ENCODE measurements at places on chromosomes 16 and 17.

DNA sequence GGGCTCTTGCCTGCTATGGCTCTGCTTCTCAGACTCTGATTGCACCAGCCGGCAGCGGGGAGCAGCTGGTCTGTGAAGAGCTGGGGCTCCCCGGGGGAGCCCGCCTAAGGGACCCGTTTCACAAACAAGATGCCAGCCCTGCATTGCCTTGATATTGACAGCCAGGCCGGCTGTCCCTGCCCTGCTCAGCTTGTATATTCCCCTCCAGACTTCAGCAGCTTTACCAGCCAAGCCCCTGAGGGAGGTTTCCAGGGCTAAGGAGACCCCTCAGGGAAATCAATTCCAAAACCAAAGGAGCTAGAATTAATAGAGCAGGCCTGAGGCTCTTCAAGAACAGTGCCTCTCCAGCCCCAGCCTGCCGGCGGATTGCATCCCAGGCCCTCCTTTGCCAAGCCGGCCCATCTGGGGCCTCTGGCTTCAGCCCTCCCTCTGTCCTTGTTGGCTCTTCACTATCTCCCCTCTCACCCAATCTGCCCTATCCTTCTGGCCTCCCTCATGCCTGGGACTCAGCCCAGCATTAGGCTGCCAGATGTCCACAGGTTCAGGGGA lies 5.7 kb downstream of the CALB2 start:
- peak; percentile 95 for DNase-seq

DNA sequence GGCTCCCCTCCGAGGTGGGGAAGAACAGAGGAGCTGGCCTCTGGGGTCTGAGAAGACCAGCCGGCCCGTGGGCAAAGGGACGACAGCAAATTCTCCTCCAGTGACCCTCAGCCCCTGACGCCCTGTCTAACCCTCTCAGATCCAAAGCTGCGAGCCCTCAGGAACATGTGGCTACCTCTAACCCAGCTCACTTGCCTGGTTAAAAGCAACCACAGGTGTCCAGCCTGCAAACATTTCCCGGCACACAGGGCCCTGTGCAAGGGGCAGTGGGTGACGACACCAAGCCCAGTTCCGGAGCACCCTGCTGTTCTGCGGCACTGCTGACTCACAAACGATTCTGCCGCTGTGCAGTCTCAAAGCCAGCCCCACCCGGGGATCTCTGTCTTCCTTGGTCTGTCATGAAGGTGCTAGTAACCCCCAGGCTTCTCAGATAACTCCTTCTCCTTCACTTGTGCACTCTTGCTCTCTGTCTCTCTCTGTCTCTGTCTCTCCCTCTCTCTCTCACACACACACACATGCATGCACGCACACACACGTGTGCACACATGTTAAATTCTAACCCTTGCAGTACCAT lies 23.0 kb downstream of the WNT3 start:
- no peak for DNase-seq

GRCh38 chr16:14455573-14455972 lies 174.5 kb downstream of the PARN start:
- DNase-seq, result no peak

DNA sequence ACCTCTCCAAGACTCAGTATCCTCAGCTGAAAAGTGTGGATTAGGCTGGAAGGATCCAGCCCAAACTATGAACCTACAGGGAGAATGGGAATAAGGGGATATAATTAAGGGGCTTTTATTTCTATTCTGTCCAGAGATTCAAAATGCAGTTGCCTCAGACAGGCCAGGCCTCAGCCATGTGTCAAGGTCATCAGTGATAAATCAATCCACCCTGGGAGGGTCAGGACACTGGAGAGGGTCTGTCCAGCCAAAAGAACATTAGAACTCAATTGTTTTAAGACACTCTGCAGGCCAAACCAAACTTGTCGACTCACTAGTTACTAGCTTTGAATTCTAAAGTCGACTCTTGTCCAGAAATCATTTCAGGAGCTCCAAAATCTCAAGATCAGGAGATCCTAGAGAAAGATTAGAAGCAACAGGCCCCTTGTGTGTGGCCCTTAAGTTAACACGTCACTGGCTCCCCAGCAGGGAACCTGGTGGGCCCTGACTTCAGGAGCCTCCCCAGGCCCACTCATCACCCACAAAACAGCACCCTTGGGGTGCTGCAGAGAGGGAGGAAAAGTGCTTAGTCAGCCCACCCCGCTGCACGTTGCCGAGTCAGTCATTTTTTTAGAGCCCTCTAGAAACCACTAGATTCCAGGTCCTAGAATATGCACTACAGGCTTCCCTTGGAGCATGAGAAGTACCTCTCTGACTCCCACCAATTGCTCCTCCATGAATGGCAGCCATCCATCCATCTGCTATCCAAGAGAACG lies 156.8 kb downstream of the XYLT1 start:
- no peak for DNase-seq

DNA sequence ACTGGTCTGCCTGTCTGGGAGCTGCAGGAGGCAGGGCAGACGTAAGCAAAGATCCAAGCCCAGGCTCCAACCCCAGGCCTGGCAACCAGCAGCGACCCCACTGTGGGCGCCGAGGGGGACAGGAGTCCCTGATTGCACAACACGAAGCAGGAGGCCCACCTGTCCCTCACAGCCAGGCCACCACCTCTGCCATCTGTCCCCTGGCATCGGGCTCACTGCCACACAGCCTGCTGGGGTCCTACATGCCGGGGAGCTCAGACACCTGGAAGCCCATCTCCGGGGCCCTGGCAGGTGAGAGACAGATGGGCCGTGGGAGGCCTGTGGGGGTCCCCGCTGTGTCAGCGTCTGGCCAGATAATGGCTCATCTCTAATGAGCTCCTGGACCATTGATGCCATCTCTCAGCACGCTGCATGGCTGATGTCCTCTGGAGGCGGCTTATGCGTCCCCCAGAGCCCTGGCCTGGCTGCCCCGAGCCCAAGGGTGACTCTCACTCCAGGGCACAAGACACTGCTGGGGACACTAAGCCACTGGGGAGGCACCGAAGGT lies 11.3 kb upstream of the RASD1 start:
- peak; percentile 42 for DNase-seq

- DNase-seq, result peak; percentile 85
Measured at GRCh38 chr17:6547336-6547735, 9.0 kb downstream of the PITPNM3 start.

- DNase-seq, result no peak
Measured at GRCh38 chr16:23024044-23024443, 125.2 kb downstream of the USP31 start.

All from cerebellar cortex (tissue), 1 donor.